CD4-positive, alpha-beta T cell treated with Interleukin-12 subunit alpha and Interleukin-12 subunit beta, for 1 hour (primary cell): ENCODE measurements at places on chromosomes 4 and X.
A peak's percentile ranks its signal among the peaks of the same experiment; 100 is the strongest.

- no peak for DNase-seq
Measured at GRCh38 chr4:174406383-174406782, 115.9 kb downstream of the HPGD start.

- peak; percentile 30 for DNase-seq
Measured at GRCh38 chr4:54090804-54091623, 8.9 kb upstream of the GSX2 start.

GRCh38 chr4:111641813-111642579 lies 503.3 kb upstream of the FAM241A start:
- peak; percentile 6 for DNase-seq

DNA sequence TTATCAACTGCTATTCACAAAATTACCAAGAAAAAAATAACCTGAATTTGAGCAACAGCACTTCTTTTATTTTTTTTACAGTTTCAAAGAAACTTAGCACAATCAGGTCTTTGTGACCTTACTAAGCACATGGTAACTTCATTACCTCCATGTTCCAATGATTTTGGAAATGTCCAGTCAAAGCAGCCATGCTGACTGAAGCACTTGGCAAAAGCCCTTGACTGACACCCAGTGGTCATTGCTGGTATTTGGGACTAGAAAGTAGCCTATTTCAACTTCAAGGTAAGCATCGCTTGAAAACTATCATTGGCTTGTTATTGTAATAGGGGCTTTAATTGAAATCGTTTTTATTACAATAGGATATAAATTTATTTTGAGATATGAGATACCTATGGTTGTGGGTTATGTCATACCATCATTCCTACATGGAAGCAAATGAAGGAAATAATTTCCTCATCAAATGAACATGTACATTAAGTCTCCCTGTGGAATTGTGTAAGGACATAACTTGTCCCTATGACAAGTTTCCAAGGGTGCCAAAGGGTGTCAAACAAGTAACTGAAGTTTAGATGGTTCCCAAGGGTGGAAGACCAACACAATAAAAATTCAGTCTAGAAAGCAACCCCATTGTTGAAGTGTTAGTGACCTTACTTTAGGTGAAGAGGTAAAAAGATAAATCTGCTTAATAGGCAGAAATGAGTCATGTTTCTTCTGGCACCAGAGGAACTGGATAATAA lies 15.2 kb upstream of the ANXA10 start:
- peak; percentile 28 for DNase-seq

- peak; percentile 59 for DNase-seq
Measured at GRCh38 chrX:131841496-131842437, 181.3 kb upstream of the STK26 start.

DNA sequence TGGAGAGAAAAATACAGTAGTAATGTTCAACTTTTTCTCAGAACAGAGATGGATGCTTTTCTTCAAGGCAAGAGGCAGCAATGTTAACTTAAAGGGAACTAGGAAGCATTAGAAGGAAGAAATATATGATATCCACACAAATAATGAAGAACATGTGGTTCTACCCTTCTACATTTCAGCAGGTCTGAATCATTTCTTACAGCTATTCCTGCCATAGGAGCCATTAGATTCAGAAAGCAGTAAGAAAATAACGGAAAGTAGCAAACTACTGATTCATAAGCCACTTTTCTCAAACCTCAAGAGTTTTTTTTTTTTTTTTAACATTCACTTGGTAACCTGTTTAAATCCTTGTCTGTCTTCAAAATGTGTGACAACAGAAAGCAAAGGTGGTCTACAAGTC lies 1251.6 kb upstream of the AGA start:
- DNase-seq = no peak
